Activated CD8-positive, alpha-beta memory T cell treated with anti-CD3 and anti-CD28 coated beads, Interleukin-2, amount 10 ng/mL, durations not matched to agents 7 days and 5 days (primary cell): ENCODE measurements at places on chromosomes 3 and 15. TPM values are rescaled to one million over a fixed set of nuclear protein-coding genes. Genes with fewer than 3 reads are reported as not detected.

- H3K27ac ChIP-seq = no peak overlapping the region
- no peaks in the 10 kb centered on the region for H3K36me3 ChIP-seq
- H3K4me3 ChIP-seq = no peak overlapping the region
- H3K4me1 ChIP-seq = peaks cover 15% of the 10 kb centered on the region
- no peak for DNase-seq
- peaks cover 41% of the 10 kb centered on the region for H3K27me3 ChIP-seq
These were observed 22.5 kb downstream of the TRIM71 start for GRCh38 chr3:32840086-32840841.

Gene KBTBD13
- total RNA-seq = not detected

Gene CDHR4
- 0.16 TPM for total RNA-seq

GRCh38 chr15:59703979-59704796, 15.1 kb upstream of the BNIP2 start:
- H3K27me3 ChIP-seq = peaks cover 22% of the 10 kb centered on the region
- no peak for DNase-seq
- no peak overlapping the region for H3K27ac ChIP-seq
- no peaks in the 10 kb centered on the region for H3K36me3 ChIP-seq
- H3K4me3 ChIP-seq = no peak overlapping the region

Gene ADAMTSL3
- total RNA-seq = not detected

DNA sequence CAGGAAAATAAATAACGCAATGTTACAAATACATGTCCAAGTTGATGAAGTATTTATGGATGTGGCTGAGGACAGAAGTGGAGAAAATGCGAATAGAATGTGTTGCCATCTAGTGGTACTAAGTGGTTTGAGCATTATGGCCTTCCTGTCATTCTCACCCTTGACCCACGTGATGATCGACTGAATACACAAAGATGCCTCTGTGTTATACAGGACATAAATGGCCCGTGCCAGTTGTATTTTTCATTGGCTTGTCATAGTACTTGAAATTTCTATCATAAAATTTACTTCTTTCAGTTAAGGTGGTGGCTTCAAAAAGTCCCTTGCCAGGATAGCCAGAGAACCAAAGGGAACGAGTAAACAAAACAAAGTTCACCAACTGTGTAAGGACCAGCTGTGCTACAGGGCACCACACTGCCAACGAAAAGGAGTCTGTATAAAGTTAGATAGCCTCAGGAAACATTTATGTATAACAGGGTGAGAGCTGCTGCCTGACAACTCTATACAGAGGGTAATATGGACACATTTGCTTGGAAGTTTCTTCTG, 103.7 kb downstream of the MYH15 start:
- H3K4me1 ChIP-seq = peaks cover 10% of the 10 kb centered on the region
- no peaks in the 10 kb centered on the region for H3K27me3 ChIP-seq

DNA sequence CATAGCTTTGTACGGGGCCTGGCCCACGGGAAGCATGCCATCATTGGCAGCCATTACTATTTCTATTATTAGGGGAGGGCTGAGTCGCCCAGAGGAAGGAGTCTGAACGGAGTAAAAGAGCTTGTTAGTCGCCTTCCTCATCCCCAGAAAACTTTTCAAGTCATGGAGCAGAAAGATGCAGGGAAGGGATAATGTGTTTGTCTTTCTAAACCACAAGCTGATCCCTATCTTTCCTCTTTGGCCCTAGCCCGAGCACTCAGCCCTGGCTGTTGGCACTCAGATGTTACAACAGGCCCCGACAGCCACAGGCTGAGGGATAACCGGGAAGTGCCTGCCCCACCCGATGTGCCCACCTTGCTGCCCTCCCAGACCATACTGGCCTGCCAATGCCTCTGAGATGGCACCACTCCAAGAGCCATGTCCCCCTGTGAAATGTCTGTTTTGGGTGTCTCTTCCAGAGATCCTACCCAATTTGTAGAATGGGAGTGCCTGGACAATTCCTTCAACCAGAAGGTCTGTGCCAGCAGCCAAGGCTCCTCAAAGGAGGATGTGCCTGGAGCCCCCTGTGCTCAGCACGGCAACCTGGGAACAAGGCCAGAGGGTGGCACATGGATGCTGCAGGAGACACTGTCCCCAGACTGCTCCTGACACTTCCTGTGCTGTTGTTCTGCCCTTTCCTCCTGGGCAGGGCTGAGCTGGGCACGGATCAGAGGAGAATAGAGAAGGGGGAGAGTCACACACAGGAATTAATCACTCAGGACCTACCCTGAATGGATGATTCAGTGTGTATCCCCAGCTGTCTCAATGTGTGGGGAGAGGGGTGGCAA, 10.8 kb downstream of the PAK6 start:
- H3K27ac ChIP-seq = no peak overlapping the region
- no peak overlapping the region for H3K4me3 ChIP-seq
- no peaks in the 10 kb centered on the region for H3K36me3 ChIP-seq
- H3K4me1 ChIP-seq = peaks cover 9% of the 10 kb centered on the region
- peaks cover 38% of the 10 kb centered on the region for H3K27me3 ChIP-seq
- no peak for DNase-seq

DNA sequence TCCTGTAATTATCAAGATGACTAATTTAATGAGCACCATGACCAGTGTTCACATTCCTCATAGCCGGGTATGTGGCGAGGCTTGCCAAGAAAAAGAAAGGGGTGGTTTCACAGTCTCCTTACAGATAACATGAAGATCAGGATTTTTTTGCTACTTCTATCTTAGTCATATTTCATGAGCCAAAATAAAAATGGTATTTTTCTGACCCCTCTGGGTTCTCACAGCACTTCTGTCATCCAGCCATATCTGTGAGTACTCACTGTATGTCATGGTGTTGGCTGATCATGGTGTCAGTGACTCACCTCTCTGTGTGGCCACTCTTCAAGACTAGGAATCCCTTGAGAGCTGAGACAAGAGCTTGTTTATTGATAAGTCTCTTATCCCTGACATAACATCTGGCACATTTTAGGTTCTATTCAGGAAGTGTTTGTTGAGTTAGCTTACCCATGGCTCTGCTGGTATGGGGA, 130.5 kb upstream of the LMCD1 start:
- DNase-seq = no peak
- H3K27ac ChIP-seq = no peak overlapping the region
- no peaks in the 10 kb centered on the region for H3K36me3 ChIP-seq
- H3K4me1 ChIP-seq = no peaks in the 10 kb centered on the region
- H3K4me3 ChIP-seq = no peak overlapping the region

DNA sequence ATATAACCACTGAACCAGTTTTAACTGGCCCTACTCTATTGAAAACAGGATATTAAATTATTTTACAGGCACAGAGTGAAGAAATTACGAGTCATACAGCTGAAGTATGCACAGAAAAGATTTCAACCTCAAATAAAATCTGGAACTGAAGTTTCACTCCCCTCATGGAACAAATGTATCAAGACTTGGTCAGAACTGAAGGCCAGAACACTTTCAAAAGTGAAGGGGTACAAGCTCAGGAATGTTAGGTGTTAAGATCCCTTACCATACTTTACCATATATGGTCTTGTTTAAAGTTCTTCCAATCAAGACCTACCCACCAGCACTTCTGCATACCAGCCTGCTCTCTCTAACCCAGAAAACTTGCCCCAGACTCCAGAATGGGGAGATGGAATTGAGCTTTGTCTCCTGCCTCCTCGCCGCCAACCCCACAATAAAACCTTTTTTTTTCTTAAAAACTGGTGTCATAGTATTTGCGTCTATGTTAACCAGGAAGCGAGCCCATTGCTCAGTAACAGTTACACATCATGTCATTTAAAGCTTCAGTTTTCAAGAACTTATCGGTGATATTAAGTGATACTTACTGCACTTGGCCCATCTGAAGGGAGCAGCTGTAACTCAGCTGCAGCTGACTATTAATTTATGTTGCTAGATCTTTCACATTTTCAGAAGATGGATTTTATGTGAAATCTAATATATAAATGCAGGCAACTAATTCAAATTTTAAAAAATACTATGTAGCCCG, 59.9 kb downstream of the OXSM start:
- no peak overlapping the region for H3K4me3 ChIP-seq
- no peaks in the 10 kb centered on the region for H3K4me1 ChIP-seq
- H3K36me3 ChIP-seq = peaks cover 2% of the 10 kb centered on the region
- H3K27me3 ChIP-seq = peaks cover 9% of the 10 kb centered on the region
- DNase-seq = no peak

- H3K4me3 ChIP-seq = peak overlapping the region; percentile 51
- no peaks in the 10 kb centered on the region for H3K36me3 ChIP-seq
- peaks cover 26% of the 10 kb centered on the region for H3K4me1 ChIP-seq
- peak overlapping the region; percentile 77 for H3K27ac ChIP-seq
These were observed 38.6 kb downstream of the CLEC3B start for GRCh38 chr3:45064512-45065372.

GRCh38 chr3:42443292-42443691, 32.9 kb upstream of the LYZL4 start:
- H3K4me3 ChIP-seq = no peak overlapping the region
- no peak for DNase-seq
- no peaks in the 10 kb centered on the region for H3K36me3 ChIP-seq
- H3K4me1 ChIP-seq = no peaks in the 10 kb centered on the region

DNA sequence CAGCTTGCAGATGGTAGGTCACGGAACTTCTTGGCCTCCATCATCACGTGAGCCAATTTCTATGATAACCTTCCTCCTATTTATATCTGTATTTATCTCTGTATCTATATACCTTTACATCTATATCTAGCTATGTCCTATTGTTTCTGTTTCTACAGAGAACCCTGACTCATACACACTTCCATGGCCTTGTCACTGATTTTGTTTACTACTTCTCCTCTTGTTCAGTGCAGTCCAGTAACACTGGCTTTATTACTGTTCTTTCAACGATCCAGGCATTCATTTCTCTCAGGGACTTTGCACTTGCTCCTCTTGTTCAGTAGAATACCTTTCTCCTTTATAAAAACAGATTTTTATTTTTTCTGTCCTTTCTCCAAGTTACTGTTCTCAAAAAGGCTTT, 937.0 kb upstream of the ALCAM start:
- no peak overlapping the region for H3K27ac ChIP-seq
- H3K4me3 ChIP-seq = no peak overlapping the region
- no peak for DNase-seq
- no peaks in the 10 kb centered on the region for H3K27me3 ChIP-seq
- no peaks in the 10 kb centered on the region for H3K4me1 ChIP-seq

- H3K27ac ChIP-seq = no peak overlapping the region
- H3K4me3 ChIP-seq = no peak overlapping the region
- no peaks in the 10 kb centered on the region for H3K4me1 ChIP-seq
- H3K27me3 ChIP-seq = peaks cover 4% of the 10 kb centered on the region
These were observed 34.5 kb upstream of the TRPM1 start for GRCh38 chr15:31136016-31136415.

GRCh38 chr3:40873476-40873875, 325.8 kb upstream of the CTNNB1 start:
- no peak overlapping the region for H3K4me3 ChIP-seq
- DNase-seq = no peak
- H3K4me1 ChIP-seq = no peaks in the 10 kb centered on the region
- H3K27me3 ChIP-seq = peaks cover 14% of the 10 kb centered on the region
- no peaks in the 10 kb centered on the region for H3K36me3 ChIP-seq

DNA sequence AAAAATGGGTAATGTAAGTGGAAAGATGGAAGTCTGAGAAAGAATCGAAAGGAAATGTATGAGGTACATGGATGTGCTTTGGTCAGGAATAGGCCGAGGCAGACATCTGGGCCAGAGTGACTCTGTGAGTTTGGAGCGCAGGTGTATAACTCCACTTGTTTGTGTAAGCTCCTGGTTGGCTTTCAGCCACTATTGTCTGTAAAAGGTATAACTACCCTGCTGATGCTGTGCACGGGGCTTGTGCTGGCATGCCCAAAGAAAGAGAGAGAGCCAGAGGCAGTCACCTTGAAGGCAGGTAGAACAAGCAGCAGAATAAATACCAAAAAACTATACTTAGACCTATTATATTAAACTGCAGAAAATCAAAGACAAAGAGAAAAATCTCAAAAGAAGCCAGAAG, 32.7 kb upstream of the CD96 start:
- DNase-seq = no peak
- no peaks in the 10 kb centered on the region for H3K27me3 ChIP-seq
- H3K36me3 ChIP-seq = no peaks in the 10 kb centered on the region
- H3K27ac ChIP-seq = no peak overlapping the region
- H3K4me3 ChIP-seq = no peak overlapping the region
- no peaks in the 10 kb centered on the region for H3K4me1 ChIP-seq

GRCh38 chr3:25834346-25834745, 44.5 kb downstream of the OXSM start:
- H3K36me3 ChIP-seq = peaks cover 5% of the 10 kb centered on the region
- no peak for DNase-seq
- no peak overlapping the region for H3K27ac ChIP-seq
- H3K4me1 ChIP-seq = peaks cover 6% of the 10 kb centered on the region
- no peak overlapping the region for H3K4me3 ChIP-seq

GRCh38 chr3:102887431-102887830, 452.6 kb downstream of the ZPLD1 start:
- H3K4me1 ChIP-seq = no peaks in the 10 kb centered on the region
- H3K27me3 ChIP-seq = no peaks in the 10 kb centered on the region
- no peaks in the 10 kb centered on the region for H3K36me3 ChIP-seq
- DNase-seq = no peak
